Esophagus mucosa (tissue), 1 donor: ENCODE measurements at places on chromosomes 7 and 10. TPM values are rescaled to one million over a fixed set of nuclear protein-coding genes. Genes with fewer than 3 reads are reported as not detected.
A peak's percentile ranks its signal among the peaks of the same experiment; 100 is the strongest.

DNA sequence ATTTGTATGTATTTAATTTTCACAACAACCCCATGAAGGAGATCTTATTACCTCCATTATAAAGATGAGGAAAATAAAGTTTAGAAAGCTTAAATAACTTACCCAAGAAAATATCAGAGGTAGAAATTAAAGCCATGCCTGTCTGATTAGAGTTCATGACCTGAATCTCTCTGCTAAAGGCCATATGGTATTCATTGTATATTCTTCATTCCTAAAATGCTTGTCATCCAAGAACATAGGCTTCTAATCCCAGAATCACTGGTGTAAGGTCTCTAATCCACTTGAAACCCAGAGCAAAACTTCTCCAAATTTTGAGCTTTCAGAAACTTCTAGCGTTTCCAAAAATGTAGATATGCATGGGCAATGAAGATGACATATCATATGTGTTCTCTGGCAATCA lies 72.3 kb upstream of the YAE1 start:
- ATAC-seq: no peak

DNA sequence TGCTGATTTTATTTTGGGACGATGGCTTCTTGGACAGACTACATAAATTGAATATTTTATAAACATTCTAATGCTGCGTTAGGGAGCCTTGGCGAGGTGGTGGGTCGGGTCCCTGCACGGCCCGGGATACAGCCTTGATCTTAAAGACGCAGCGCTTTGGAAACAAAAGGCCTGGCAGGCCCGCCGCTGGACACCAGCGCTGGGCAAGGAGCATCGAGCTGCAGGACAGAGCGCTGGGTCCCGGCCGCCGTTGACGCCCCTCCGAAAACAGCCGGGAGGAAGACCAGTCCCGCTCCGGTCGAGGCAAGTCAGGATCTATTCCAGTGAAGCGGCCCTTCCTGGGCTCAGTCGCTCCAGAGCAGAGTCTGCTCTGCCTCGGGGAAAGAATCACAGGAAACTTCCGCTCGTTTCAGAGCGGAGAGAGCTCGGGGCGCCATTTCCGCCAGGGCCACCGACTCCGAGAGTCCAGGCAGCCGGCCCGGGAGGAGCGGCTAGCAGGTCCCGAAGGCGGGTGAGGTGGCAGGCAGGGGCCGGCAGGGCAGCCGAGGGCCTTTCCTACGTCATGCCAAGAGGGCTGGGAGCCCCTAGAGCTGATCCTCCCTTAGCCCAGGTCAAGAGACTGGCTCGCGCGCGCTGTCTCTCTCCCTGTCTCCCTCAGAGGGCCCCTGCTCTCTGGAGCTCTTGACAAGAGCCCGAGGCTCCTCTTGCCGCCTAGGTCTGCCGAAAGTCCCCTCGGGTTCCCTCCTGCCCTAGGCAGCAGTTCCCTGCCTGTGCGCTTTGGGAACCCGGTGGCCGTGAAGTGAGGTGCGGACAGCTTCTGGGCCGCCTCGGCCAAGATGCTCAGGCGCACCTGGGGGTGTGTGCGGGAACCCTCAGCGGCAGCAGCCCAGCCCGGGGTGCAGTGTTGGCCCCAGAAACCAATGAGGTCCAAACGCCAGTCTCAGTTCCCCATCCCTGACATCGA lies 1.4 kb upstream of the DRGX start:
- peak; percentile 24 for ATAC-seq

- ATAC-seq: no peak
Measured at GRCh38 chr7:90210981-90211380, 559 bp upstream of the STEAP2 start.

GRCh38 chr10:97060441-97061084 lies 125.2 kb downstream of the SLIT1 start:
- no peak for ATAC-seq

GRCh38 chr7:21986096-21986495 lies 40.4 kb upstream of the CDCA7L start:
- ATAC-seq: no peak

DNA sequence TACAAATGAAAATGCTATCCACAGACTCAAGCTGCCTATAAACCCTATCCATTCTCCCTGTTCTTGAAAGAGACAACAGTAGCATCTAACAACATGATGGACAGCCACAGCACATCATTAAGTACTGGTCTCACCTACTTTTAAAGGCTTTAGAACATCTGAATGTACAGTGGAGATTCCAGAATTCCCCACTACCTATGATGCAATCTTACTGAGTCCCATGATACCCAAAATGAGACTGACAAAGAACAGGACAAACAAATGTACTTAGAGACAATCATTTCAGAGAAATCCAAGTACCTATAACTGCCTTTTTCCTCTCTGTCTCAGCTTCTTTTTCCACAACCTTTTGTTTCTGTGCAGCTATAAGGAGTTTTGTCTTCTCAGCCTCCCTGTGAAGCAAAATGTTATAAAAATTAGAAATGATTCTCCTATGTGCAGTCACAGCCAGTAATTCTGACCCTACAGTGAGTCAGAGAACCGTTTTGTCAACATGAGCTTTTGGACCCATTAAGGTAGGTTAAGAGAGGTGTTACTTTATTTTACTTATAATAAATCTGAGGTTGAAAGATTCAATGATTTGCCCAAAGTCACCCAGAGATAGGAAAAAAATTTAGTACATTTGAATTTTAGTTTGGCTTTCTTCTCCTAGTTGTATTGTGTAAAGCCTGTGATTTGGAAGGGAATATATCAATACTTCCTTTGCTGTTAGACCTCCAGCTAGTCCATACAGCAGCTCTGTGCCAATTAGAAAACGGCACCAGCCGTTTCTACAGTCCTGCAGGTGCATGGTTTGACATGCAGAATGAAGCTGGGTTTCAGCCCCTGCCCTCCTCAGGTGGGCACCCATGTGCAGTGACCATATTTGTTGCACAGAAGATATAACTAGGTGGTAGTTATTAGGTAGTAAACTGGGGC lies 21.9 kb downstream of the ERLIN1 start:
- no peak for ATAC-seq

The TMEM26 gene
- total RNA-seq: 0.24 TPM

GRCh38 chr7:24341691-24342413 lies 57.9 kb downstream of the NPY start:
- ATAC-seq: no peak

DNA sequence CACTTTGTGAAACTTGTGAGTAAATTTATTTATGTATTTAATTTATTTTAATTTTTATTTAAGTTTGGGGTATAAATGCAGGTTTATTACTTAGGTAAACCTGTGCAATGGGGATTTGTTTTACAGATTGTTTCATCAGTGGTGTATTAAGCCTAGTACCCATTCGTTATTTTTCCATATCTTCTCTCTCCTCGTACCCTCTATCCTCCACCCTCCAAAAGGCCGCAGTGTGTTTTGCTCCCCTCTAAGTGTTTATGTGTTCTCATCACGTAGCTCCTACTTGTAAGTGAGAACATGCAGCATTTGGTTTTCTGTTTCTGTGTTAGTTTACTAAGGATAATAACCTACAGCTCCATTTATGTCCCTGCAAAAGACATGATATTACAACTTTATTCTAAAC lies 145.4 kb upstream of the SMIM30 start:
- no peak for ATAC-seq

The AGR3 gene
- not detected for total RNA-seq

The C10orf95 gene
- 1.6 TPM for total RNA-seq

DNA sequence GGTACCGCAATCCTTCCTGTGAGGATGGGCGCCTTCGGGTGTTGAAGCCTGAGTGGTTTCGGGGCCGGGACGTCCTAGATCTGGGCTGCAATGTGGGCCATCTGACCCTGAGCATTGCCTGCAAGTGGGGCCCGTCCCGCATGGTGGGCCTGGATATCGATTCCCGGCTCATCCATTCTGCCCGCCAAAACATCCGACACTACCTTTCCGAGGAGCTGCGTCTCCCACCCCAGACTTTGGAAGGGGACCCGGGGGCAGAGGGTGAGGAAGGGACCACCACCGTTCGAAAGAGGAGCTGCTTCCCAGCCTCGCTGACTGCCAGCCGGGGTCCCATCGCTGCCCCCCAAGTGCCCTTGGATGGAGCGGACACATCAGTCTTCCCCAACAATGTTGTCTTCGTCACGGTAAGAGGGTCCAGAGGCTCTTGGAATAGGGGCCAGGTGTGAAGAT lies 1.7 kb downstream of the MEPCE start:
- ATAC-seq: no peak

The CALN1 gene
- 0.24 TPM for total RNA-seq

GRCh38 chr10:48639632-48640031 lies 34.8 kb upstream of the ARHGAP22 start:
- ATAC-seq: no peak

DNA sequence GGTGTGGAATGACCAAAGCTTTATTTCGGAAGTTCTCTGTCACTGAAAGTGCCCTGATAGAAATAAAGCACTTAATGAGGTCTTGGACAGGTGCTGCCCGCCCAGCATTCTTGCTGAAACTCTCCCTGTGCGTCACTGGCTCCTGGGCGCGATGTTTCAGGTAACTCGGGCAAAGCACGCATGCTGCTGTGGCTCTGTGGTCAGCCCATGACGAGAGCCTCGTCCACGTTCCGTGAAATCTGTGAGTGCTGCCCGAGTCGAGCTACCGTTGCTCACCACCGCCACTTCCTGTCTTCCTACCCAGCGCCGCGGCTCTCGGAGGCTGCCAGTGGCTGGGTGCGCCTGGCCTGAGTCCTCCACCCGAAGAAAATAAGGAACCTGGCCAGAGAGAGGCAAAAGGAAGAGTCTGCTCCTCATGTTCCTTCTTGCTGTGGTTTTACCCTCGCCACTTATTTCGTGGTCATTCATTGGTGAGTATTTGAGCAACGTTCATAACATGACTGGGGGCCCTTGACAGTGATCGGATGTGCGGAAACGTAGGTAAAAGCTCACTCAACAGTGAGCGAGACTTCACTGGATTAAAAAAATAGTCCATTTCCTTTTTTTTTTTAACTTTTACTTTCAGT lies 95.5 kb downstream of the MAP3K8 start:
- peak; percentile 43 for ATAC-seq

DNA sequence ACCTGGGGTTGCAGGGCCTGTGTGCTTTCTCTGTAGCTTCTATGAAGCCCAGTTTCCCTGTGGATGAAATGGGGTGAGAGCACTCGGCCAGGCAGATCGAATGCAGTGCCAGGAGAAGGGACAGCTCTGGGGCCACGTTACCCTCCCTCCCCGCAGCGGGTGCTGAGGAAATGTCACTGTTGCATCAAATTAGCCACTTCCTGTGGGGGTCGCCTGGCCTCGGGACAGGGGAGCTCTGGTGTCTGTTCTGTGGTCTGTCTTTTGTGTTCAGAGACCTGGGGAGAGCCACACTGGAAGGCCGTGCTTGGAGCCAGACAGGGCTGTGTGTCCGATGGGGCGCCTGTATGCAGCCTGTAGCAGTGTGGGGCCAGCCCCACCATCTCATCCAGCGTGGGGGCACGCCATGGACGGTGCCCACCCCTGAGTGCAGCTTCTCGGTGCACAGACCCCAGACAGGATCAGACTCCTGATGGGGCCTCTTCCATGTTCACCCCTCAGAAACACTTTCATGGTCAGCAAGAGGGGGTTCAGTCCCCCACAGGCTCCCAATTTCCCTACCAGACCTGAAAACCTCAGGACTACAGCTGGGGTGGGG lies 13.6 kb downstream of the TTYH3 start:
- ATAC-seq: no peak

The TET1 gene
- total RNA-seq: 0.56 TPM

The RGR gene
- not detected for total RNA-seq

DNA sequence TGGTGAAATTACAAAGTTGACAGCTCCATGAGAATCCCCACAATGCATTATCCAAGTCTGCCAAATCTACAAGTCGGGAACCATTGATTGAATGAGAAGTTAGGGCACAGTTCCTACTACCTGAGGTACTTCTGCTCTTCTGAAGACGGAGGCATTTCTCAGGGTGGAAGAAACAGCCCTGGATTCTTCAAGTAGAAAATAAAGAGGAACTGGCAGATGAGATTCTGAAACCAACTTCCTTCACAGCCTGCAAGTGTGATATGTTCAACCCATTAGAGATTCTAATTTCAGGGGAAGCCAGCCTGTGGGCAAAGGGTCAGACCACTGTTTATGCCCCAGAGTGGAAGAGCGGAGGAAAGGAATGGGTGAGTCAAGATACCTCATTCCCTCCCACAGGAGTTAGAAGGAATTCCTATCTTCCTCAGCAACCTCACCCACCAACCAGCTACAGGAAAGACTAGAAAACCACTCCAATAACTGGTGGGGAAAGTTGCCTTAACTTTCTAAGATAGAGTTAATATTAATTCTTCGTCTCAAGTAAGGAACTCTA lies 50.5 kb upstream of the BMPER start:
- ATAC-seq: no peak

GRCh38 chr7:99141841-99142726 lies 1.8 kb downstream of the SMURF1 start:
- ATAC-seq: peak; percentile 62

GRCh38 chr10:19944911-19945663 lies 128.9 kb downstream of the PLXDC2 start:
- ATAC-seq: no peak

The DYNC1I1 gene
- 7.4 TPM for total RNA-seq

The TMEM236 gene
- 0.16 TPM for total RNA-seq

The CRHR2 gene
- total RNA-seq: not detected

DNA sequence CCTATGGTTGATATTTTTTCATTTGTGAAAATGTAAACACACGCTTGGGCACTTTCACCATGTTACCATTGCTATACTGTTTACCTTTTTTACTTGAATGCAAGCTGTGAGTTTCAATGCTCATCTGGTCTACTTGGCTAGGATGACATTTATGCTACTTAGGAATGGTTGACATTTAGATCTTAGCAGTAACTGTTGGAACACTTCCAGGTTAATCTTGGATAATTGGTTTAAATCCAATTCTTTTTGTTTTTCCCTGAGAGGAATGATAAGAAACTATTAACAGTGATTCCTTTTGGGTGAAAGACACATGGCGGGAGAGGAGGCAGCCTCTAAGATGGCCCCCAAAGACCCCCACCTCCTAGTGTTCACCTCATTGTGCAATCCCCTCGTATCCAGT lies 51.4 kb upstream of the AMPH start:
- ATAC-seq: no peak

- ATAC-seq: no peak
Measured at GRCh38 chr7:883055-884021, 7.0 kb downstream of the GET4 start.

- ATAC-seq: no peak
Measured at GRCh38 chr10:72455889-72456595, 101.3 kb upstream of the DNAJB12 start.

DNA sequence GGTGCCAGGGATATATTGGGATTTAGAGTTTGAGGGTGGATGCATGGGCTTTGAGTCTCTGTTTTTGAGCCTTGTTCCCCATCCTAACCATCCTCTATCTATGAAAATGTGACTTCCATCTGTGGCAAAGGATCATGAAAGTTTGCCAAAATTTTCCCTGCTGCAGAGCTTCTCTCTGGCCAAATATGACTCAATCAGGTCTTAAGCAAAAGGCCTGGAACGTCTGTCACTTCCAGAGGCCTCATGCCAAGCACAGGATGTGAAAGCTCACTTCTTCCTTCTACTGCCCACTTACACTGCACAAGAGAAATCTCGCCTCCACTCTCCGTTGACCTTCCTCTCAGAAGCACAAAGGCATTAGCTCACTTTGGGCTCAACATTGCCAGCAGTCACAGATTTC lies 696.9 kb upstream of the NRP1 start:
- ATAC-seq: no peak

GRCh38 chr7:155759740-155760430 lies 52.4 kb downstream of the SHH start:
- no peak for ATAC-seq

The GRID1 gene
- 0.68 TPM for total RNA-seq

The ITPRID1 gene
- total RNA-seq: 0.28 TPM

The NEUROD6 gene
- not detected for total RNA-seq
